ENCODE measurements at places on chromosomes 3 and 15.

- no peak for DNase-seq
These were observed 161.2 kb downstream of the APBA2 start for GRCh38 chr15:29046977-29047376.

DNA sequence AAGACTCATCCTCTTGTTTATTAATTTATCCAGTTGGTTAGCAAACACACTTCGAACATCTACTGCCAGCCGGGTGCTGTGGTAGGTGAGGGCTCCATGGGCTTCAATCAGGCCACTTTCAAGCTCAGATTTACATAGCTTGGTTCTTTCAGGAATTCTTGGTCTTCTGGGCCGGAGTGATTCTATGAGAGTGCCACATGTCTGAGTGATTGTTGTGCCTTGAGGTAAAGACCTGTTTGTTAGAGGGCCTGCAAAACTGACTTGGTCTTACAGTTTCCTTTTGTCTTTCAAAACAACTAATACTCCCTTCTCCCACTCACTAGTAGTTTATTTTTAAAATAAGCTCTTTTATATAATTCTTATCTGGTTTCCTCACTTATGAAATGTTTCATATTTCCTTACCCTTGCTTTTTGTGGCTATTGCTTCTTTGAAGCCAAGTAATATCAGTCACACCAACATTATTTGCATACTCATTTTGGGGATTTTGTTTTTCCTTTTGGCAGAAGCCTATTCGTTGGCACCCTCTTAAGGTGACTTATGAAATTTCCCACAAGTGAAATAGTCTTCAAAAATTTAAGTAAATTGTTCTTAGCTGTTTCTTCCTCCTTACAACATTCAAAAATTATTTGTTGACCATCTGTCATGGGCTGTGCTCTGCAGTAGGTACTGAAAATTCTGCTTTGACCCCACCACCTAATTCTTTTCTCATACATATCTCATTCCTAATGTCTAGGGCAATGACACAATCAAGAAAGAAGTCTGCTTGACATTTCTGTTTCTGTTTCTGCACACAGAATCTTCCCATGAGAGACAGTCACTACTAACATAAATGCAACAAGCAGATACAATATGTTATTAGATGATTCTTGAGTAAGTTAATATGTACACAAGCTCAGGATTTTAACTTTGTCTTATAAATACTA lies 120.2 kb downstream of the LRRC28 start:
- no peak for DNase-seq

- peak; percentile 46 for DNase-seq
These were observed 480.1 kb downstream of the FOXP1 start for GRCh38 chr3:71103430-71103921.

GRCh38 chr3:29568355-29568754 lies 287.5 kb downstream of the RBMS3 start:
- no peak for DNase-seq

- DNase-seq: no peak
These were observed 58.5 kb downstream of the ST8SIA2 start for GRCh38 chr15:92452143-92452542.

DNA sequence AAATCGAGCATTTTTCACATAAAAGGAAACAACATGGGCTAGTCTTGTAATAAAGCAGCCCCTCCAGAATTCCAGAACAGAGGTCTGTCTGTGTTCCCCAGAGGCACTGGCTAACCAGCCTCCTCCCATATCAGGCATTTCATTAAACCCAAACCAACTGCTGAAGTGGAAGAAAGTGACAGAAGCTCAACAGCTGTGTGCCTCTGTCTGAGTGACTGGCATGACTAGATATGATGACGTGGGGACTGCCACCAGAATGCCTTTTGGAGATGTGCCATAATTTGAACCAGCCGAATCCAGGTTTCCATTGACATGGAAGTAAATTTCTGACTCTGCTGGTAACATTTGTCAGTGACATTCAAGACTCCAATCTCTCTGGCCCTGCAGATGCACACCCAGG lies 8.7 kb downstream of the LIMD1 start:
- no peak for DNase-seq

GRCh38 chr3:117059067-117059955 lies 349.7 kb downstream of the TUSC7 start:
- DNase-seq: peak; percentile 35

- DNase-seq: no peak
These were observed 328.5 kb upstream of the PPP2R3A start for GRCh38 chr3:135637013-135637412.

GRCh38 chr3:185646382-185647133 lies 60.5 kb downstream of the SENP2 start:
- DNase-seq: no peak

- DNase-seq: no peak
These were observed 479.5 kb upstream of the AGTR1 start for GRCh38 chr3:148218222-148218621.

DNA sequence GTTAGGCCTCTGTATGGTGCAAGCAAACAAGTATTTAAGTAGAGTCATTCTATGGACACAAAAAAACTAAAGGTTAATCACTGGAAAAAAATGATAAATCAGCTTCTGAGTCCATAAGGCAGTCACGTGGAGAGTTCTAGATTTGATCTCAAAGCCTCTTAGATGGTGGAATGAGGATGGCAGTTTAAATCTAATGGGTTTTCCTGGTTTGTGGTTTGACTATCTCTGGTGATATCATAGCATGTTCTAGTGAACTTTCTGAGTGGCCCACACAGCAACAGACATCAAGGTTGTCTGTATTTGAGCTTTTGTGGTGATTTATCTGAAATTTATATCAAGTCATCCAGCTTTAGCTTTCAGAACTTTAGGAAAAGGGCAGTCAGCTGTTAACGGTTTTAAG lies 52.4 kb downstream of the ILDR1 start:
- DNase-seq: no peak

GRCh38 chr15:29616512-29616911 lies 205.8 kb downstream of the TJP1 start:
- no peak for DNase-seq

- DNase-seq: no peak
These were observed 1.8 kb downstream of the KCNMB2 start for GRCh38 chr3:178538056-178538455.

GRCh38 chr3:107271787-107272387 lies 105.4 kb upstream of the CCDC54 start:
- DNase-seq: no peak

GRCh38 chr15:88634449-88634848 lies 4.4 kb upstream of the ISG20 start:
- no peak for DNase-seq

DNA sequence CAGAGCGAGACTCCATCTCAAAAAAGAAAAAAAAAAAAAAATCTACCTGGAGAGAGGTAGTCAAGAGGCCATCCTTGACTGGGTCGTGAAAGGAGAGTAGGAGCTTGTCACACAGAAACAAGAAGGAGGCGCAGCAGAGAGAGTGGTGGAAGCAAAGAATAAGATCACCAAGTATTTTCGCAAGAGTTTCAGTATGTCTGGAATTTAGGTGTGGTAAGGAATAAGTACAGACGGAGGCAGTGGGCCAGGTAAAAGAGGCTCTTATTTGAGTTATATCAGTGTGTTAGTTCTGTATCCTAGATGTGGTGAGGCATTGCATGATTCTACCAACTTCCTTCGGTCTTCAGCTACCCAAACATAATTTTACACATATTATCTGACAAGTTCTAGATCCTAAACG lies 14.6 kb upstream of the ATP10A start:
- DNase-seq: peak; percentile 9

DNA sequence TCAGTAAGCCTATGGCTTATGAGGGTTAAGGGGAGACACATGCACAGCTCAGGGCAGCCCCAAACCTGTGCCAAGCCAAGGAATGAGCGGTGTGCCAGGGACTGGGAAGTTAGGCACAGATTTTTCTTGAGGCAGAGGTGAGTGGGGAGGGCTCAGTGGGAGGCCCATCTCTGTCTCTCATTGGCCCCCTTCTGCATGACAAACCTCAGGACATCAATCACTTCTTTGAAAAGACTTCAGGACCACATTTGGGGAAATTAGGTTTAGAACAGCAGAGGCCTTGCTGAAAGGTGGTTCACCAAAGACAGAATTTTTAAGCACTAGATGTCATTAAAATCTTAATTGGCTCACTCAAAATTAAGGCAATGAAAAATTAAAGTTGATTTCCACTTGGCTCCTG lies 57.2 kb downstream of the RAB11A start:
- no peak for DNase-seq

DNA sequence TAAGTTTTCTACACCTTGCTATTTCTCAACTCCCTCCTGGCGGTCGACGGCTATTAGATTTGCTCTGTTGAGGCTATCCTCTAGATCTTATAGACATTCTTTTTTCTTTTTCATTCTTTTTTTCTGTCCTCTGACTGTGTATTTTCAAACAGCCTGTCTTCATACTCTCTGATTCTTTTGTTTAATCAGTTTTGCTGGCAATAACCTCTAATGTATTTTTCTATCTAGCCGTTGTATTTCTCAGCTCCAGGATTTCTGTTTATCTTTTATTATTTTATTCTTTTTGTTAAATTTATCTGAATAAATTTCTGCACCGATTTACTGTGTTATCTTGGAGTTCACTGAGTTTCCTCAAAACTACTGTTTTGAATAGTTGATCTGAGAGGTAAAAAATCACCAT lies 31.5 kb downstream of the NLGN1 start:
- no peak for DNase-seq

- no peak for DNase-seq
These were observed 112.4 kb upstream of the CCDC54 start for GRCh38 chr3:107264888-107265287.

DNA sequence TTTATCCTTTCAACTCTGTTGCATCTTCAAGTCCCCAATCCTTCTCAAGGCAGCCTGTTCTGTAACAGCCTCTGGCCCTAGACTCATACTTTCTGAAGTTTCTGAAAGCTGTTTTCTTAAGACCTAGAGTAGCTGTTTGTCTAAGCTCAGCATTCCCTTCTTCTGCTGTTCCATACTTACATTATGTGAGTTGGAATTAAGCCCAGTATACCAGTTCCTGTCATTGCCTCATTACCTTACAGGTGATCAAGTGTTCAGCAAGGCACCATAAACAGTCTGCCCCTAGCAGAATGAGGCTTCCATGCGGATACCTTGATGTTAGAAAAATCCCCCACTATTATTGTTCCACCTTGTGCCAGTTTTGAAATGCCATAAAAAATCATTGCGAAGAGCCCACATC lies 180.6 kb downstream of the PLCL2 start:
- no peak for DNase-seq

DNA sequence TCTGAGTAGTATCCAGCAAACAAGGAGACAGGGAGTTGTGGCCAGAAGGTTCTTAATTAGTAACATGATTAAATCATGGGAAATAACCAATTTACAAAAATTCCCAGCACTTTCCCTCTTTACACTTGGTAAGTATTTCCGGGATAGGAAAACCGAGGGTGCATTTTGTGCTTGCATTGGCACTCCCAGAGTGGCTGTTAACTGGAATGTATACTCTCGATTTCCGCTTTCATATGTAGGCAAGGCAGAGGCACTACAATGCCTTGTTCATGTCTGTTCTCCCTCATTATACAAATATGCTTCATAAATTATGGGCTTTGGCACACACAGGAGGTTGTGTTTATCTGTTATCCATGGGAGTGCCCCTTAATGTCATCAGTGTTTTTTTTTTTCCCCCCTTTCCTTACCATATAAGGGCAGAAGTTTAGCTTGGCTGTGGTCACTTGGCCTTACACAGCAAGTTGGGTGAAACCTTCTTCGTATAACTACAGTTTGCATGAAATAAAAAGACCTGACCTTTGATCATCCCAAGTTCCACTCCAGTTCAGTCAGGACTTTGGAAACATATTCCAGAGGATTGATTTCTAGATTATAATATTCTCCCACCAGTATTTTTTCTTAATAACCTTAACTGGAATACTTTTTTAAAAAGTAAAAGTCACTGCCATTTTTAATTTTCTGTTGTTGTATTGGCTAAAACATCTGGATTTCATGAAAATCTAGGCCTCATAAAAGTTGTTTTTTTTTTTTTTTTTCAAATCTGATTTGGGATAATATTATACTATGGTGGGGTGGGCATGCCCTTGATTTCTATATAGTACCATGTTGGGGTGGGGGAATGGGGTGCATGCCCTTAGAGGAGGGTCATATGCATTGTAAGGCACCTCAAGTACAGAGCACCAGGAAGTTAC lies 8.9 kb downstream of the TPM1 start:
- no peak for DNase-seq

- DNase-seq: no peak
These were observed 84.1 kb upstream of the PRR23C start for GRCh38 chr3:139128803-139129202.

DNA sequence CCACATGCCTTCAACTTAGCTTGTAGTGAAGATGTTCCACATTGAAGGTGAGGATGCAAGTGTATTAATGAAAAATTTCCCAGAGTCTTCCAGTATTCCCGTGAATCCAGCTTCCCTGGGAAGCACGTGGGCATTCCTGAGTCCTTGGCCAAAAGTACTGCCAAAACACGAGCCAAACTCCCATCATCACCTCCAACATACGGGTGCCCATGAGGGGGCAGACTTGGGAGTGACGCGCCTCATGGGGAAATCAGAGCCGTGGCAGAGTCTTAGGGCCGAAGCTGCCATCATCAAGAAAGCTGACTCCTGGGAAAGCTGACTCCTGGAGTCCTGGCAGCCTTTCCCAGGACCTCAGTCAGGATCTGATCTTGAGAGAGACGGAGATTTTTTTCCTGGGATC lies 20.1 kb upstream of the TM2D3 start:
- DNase-seq: no peak

DNA sequence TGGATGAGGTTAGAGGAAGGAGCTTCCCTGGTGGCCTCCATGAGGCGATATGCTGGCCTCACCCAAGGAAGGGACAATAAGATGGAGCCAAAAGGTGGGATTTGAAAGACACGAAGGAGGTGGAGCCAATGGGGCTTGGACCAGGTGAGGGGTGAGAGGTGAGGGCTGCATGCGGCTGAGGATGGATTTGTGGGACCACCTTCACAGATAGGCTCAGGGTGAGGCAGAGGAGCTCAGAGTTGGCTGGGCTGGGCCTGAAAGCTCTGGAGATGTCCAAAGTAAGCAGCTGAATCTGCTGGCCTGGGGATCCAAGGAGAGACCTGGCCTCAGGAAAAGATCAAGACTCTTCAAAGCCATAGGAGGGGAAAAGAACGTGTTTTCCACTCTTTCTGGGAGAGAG lies 49.8 kb downstream of the EXOG start:
- no peak for DNase-seq

GRCh38 chr3:133065193-133065961 lies 27.2 kb downstream of the TMEM108 start:
- no peak for DNase-seq

DNA sequence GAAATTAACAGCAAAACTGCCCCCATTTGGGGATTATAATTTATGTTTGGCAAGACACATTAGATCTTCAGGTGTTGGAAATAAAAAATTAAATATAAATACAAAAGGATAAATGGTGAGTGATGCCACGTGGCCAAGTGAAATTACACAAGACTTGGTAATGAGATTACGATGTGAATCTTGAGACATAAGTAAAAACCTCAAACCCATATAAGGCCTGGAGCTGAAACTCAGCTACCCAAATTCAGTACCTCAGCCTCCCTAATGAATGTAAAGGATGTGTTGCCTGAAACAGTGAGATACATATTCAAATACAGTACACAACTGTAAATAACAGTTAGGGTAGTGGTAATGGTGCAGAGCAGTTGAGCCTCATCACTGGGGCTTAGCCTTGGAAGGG lies 1146.6 kb downstream of the OTOL1 start:
- DNase-seq: no peak

All from right lung (tissue), 10 donors.